ENCODE measurements at places on chromosomes 6 and 20.

DNA sequence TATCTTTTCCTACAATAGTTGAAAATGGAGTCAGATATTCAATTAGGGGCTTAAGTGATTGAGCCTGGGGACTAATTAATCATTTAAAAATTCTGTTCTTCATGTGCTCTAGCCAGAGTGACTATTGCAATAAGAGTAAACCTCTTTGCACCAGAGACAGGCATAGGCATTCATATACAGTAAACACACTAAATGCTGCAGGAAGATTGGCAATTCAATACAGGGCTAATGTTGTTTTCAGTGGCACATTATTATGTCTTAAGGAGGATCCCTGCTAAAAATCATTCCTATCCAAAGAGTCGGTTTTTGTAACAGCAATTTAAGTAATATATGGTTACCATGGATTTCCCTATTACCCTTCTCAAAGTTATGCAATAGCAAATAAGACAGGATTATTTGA is 1.2 kb downstream of the PDE7B start:
- DNase-seq, result no peak

- DNase-seq, result no peak
Observed at GRCh38 chr20:35151736-35152135, 4.6 kb upstream of the EDEM2 start.

GRCh38 chr6:116456927-116457326 is 4.2 kb upstream of the CALHM6 start:
- no peak for DNase-seq

GRCh38 chr20:36472637-36473090 is 68.7 kb upstream of the MYL9 start:
- no peak for DNase-seq

- DNase-seq, result no peak
Observed at GRCh38 chr6:29827579-29828470, at the start of gene HLA-G. Gene HLA-G, plus strand, starts transcription at chr6:29827825. Its CDS starts 20 bp downstream, at chr6:29827845.

GRCh38 chr6:88982720-88983119 is 19.3 kb upstream of the RNGTT start:
- DNase-seq, result peak; percentile 86

- DNase-seq, result peak; percentile 29
Observed at GRCh38 chr6:105370351-105370750, 32.5 kb downstream of the PREP start.

GRCh38 chr6:82492134-82492533 is 128.5 kb downstream of the TPBG start:
- no peak for DNase-seq

GRCh38 chr20:17538517-17539170 is 7.5 kb upstream of the BFSP1 start:
- DNase-seq, result peak; percentile 34

DNA sequence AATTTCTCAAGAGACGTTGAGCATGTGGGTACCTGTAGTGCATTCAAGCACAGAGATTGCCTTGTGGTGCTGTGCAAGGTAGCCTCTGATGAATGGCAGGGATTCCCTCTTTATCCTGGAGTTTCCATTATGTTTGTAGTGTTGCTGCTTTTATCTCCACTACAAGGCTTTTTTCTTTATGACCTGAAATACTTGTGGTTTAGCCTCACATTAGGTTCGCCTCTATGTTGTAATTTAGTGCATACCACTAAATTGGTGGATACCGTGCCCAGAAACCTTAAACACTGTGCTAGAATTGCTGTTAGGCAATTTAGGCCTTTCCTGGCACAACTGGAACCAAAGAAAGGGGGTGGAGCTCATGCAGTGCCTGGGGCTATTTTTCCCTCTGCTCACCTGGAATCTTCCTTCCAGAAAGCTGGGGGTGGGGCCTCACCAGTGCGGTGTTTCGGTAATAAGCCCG is 76.8 kb downstream of the NCOA7 start:
- DNase-seq, result peak; percentile 73

- no peak for DNase-seq
Observed at GRCh38 chr6:154543628-154544027, 33.1 kb upstream of the CNKSR3 start.

DNA sequence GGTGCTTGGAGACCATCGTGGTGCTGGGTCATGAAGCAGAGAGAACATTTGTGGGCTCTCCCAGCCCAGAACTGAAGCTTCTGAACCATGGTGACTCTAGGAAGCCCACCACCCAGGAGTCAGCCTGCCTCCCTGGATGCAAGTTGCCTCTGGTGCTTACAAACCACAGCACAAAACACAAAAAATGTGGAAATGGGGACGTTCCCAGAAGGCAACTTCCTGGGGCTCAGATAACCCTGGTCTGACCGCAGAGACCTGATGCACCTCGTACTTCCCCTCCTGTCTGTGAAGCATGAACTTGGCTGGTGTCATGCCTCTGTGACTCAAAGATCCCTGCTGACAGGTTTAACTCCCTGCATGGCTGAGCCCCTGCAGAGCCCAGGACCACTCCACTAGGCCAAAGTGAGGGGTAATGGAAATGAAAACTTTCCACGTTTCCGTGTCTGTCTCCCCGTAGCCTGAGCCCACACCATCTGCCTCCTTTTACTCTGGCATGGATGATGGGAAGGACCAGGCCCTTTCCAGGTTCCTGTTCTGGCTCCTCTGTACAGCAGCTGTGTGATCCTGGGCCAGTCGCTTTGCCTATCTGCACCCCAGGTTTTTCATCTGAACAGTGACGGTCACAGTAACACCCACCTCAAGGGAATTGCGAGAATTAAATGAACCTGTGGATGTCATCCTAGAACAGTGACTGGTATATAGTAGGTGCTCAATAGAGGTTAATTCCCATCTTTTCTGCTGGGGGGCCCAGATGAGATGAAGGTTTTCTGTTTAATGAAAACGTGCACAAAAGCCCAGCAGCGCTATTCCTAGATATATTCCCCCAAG is 57.7 kb downstream of the PPP1R16B start:
- no peak for DNase-seq

DNA sequence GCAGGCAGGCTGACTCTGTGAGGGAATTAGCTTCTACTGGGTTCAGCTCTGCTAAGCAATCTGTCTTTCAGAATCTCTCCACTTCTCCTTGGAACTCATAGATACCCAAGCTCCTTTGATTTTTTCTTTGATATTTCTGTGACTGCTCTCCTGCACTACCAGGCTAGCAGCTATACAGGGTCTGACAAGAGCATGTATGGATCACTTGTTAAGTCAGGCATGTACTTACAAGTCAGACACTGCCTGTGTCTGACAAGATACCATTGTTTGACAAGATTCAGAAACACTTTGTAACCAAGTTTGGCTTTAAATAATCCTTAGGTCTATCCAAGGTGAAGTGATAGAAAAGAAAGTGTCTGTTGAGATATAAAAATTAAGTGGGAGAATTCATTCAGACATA is 79.5 kb downstream of the SESN1 start:
- DNase-seq, result no peak

DNA sequence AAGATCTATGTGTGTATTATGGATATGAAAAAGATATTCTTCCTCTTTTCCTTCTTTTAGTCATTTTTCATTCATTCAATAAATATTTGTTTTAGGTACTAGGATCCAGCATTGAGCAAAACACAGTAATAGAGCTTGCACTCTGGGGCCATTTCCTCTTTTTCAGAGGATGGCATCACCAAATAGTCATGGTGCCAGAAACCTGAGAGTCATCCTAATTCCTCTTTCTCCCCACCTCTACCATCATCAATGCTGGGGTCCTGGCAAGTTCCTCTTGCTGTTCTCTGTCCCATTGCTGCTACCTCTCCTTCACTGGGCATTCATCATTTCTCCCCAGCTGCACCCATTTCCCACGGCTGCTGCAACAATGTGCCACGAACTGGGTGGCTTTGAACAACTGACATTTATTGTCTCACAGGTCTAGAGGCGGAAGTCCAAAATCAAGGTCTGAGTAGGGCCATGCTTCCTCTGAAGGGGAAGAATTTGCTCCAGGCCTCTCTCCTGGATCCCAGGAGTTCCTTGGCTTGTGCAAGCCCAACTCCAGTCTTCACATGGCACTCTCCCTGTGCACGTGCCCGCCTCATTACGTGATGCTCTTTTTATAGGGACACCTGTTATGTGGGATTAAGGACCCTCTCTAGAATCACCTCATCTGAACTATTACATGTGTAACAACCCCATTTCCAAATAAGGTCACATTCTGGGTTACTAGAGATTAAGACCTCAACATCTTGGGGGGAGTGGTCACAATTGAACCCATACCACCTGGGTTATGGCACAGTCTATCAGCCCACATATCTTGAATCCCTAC is 9.5 kb upstream of the IGF2R start:
- DNase-seq, result no peak

DNA sequence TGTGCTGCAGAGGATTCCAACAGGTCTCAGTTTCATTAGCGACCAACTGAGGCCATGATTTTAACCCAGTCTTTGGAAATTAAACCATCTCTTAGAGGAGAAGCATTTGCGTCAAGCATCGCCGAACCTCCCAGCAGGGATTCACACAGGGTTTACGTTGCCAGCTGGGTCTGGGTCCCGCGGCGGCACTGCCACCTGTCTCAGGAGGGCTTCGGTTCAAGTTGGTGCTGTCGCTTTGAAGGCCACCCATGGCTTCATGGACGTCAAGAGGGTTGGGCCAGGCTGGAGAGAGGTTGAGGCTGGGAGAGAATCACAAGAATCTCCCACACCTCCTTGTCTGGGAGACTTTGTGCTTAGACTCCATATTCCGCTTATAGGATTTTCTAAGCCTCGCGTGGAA is 43.0 kb upstream of the FRMD1 start:
- DNase-seq, result no peak

- no peak for DNase-seq
Observed at GRCh38 chr20:43682446-43682845, 15.5 kb downstream of the MYBL2 start.

GRCh38 chr6:83518816-83519480 is 6.6 kb downstream of the PRSS35 start:
- peak; percentile 34 for DNase-seq

- no peak for DNase-seq
Observed at GRCh38 chr6:83432636-83433035, 1.8 kb upstream of the ME1 start.

- no peak for DNase-seq
Observed at GRCh38 chr6:37259191-37259590, 1.2 kb upstream of the TMEM217 start.

DNA sequence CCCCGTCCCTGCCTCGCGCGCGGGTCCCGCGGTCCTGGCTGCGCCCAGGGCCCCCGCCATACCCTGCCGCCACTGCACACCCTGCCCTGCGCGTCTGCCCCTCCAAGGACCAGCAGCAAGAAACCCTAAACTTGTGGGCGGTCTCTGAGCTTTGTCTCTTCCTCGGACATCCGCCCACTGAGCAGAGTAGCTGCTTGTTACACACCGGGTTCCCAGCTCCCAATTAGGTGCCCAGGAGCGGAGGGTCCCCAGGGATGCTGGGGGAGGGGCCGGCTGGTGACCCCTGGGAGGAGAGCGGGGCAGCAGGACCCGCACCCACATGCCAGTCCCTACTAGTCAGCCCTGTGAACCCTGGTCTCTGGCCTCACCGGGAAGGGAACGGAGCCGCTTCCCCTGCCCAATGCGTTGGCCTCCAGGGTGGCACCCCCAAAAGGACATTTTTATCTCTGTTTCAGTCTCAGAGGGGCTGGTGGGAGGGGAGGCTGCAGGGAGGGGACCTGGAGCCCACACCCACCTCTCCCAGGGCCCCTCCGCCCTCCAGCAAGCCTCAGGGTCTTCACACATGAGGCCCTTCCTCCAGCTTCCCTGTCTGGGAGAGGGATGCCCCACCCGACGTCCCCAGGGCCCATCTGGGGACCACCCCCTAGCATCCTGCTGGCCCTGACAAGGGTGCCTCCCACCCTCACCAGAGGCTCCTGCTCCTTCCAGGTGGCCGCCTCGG is 10.5 kb downstream of the STMN3 start:
- no peak for DNase-seq

DNA sequence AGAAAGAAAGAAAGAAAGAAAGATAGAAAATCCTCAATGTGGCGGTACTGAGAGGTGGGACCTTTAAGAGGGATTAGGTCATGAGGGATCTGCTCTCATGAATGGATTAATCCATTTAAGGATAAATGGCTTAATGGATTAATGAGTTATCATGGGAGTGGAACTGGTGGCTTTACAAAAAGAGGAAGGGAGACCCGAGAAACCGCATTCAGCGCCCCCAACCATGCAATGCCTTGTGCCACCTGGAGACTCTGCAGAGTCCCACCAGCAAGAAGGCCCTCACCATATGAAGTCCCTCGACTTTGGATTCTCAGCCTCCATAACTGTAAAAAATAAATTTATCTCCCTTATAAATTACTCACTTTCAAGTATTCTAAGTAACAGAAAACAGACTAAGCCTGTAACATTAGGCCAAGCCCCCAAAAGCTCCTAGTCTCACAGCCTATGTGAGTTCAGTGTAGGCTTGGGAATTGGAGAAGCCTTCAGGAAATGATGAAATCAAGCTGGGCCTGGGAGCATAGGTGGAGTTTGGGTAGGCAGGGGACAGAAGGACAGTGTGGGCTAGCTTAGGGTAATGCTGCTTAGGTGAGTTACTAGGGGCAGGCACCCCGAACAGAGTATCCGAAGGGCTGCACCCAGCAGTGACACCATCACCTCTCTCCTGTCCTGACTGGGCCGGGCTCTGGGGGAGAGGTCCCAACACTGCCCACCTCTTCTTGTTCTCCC is 36.2 kb upstream of the RNF24 start:
- DNase-seq, result no peak

GRCh38 chr6:162200041-162200440 is 527.5 kb downstream of the PRKN start:
- DNase-seq, result no peak

GRCh38 chr6:16933532-16933931 is 168.3 kb upstream of the STMND1 start:
- no peak for DNase-seq

GRCh38 chr6:41040101-41040939 is 1.3 kb upstream of the UNC5CL start:
- peak; percentile 37 for DNase-seq

DNA sequence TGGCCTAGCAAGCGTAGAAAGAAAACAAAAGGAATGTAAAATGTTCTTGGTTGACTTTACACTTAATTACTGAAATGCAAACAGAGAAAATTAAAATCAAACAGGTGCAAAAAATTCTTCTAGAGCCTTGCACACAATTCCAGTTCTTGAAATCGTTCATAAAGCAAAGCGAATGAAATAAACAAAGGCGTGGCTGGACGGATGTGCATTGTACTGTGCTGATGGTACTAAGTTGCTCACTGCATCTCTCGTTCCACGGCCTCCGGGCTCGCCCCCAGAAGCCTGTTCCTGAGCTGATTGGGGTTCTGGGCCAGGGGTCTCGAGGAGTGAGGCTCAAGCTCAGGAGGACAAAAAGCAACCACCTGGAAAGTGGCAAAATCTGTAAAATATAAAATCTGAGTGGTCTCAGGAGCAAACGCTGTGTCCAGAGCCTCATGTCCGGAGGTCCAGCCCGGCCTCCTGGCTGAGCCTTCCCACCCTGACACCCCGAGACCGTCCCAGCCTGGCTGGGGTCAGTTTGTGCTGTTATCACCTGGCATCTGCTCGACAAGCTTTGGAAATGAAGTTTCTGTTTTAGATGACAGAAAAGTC is 71.3 kb downstream of the TTLL2 start:
- DNase-seq, result no peak

GRCh38 chr6:144158133-144158532 is 7.8 kb downstream of the STX11 start:
- DNase-seq, result peak; percentile 94

- DNase-seq, result no peak
Observed at GRCh38 chr6:16533721-16534136, 227.5 kb downstream of the ATXN1 start.
